ENCODE measurements at places on chromosomes 4 and X. TPM values are rescaled to one million over a fixed set of nuclear protein-coding genes. Genes with fewer than 3 reads are reported as not detected.
A peak's percentile ranks its signal among the peaks of the same experiment; 100 is the strongest.

GRCh38 chr4:8090744-8091301 is 67.8 kb downstream of the ABLIM2 start:
- no peak for DNase-seq

- peak; percentile 74 for DNase-seq
These were observed 607.1 kb upstream of the DIPK2B start for GRCh38 chrX:45807572-45808425.

GRCh38 chr4:126568652-126569570 is 1063.8 kb upstream of the INTU start:
- DNase-seq: no peak

DNA sequence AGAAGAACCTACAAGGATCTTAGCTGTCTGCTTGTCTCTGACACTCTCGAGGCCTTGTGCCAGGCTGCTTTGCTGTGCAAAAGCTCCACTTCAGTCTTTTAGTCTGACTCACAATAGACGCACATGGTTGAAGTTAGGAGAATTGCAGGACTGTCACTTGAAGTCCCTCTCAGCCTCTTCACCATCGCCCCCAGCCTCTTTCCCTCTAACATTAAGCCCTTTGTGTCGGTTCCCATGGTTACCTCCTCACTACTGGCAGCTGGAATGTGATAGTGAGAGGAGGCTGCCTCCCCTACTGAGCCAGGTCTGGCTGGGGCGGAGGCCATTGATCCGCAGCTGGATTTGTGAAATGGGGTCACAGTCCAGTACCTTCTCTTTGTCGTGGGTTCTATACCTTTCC is 201.8 kb downstream of the SOWAHB start:
- peak; percentile 13 for DNase-seq

GRCh38 chr4:3720466-3720865 is 45.7 kb upstream of the ADRA2C start:
- no peak for DNase-seq

DNA sequence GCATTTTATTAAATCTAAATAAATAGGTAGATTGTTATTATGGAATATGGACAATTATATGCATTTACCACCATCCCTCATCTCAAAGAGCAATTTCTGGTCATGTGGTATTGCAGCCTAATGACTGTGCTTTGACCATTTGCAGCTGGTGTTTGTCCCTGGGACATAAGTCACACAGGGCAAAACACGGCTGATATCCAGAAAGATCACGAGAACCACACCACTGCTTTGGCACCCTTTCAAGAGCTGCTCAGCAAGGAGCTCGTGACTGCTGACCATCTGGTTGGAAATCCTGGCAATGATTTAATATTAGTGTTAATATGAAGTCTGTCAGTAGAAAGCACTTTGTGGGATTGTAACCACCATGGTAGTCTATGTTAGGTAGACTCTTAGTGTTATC is 545.0 kb downstream of the GBA3 start:
- DNase-seq: no peak

DNA sequence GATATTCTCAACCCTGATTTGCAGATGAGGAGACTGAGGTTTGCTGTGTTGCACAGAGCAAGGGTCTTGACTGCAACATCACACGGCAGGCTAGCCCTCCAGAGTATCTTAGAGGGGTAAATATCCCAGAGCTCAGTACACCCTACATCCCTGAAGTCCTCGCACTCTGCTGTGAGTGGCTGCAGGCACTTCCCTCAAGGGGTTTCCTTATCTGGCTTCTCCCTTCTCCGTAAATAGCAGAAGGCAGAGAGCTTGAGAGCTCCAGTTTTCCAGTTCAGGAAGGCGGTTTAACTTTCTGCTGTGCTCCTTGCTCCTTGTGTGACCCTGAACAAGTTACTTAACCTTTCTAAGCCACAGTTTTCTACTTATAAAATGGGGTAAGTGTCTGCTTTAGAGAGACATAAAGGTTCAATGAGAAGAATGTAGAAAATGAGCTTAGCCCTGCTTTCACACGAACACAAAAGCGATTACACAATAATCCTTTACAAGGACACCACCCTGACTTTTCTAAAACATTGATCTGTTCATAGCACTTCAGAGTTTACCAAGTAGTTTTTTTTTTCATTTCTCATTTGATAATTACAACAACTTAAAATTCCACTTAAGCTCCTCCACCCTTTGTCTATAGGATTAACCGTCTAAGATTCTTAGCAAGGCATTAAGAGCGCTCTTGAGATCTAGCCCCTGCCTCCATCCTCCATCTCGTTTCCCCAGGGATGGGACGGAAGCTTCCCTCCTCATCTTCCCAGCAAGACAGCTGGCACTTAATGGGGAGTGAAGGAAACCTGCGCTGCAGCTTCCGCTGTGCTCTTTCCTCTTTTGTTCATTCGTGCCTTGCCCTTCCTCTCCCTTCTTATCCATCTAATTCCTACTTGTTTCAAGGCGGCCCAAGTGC is 68.4 kb downstream of the TAPT1 start:
- no peak for DNase-seq

DNA sequence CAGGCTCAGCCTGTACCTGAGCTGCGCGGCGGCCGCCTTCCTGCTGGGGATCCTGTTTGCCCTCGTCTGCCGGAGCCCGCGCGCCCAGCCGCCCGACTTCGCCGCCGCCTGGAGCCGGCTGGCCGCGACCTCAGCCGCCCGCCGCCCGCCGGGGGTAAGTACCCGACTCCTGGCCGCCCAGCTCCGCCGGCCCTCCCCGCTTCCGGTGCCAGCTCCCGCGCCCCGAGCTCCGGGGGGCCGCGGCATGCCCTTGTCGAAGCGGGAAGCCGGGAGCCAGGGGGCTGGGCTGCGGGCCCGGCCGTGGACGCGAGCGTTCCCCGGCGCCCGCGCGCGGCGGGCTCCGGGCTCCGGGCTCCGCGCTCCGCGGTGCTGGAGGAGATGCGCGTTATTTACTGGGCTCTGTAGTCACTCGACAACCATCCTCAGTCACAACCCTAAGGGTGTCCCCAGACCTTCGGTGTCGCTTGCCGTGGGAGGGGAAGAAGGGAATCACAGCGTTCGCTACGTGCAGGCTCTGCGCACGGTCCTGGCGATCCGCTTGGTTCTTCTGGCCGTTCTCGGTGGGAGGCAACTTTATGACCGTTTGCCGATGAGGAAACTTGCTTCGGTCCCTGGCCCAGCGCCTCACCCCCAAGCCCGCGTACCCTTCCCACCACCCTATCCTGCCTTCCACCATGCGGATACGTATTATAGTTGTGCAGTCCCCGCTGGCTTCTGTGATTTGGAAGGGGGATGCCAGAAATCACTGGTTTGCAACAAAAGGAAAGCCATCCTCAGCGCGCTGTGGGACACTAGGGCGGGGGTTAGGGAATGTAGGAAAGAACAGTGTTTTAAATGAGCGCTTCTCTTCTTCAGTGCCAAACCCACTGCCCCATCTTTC is 944 bp downstream of the SNX25 start:
- peak; percentile 40 for DNase-seq

- DNase-seq: no peak
These were observed 5.0 kb downstream of the TDO2 start for GRCh38 chr4:155908187-155909139.

- DNase-seq: no peak
These were observed 13.3 kb downstream of the SGMS2 start for GRCh38 chr4:107837776-107838618.

DNA sequence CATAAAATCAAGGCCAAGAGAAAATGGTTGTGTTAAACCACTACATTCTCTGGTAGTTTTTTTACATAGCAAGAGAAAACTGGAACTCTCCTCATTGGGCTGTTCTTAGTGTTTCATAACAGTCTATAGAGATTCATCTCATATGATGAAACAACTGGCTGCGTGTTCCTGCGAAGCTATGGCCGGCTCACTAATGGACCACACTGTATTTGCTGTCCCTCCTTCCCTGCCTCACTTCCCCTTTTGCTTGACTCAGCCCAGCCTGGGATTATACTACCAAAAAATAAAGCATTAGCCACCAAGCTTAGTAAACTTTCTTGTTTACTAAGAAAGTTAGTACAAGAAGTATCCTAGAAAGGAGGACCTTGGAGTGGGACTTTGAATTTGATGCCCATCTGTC is 31.6 kb upstream of the LSM6 start:
- DNase-seq: no peak

Gene BMX
- total RNA-seq: not detected

Gene LDB2
- total RNA-seq: 3.5 TPM

Gene AFAP1
- total RNA-seq: 11.3 TPM

Gene NONO
- total RNA-seq: 469 TPM

Data from HT1080 (cell line).